ENCODE measurements at places on chromosomes 5 and 9.

- DNase-seq, result no peak
Observed at GRCh38 chr5:142597546-142598337, 88.1 kb downstream of the FGF1 start.

DNA sequence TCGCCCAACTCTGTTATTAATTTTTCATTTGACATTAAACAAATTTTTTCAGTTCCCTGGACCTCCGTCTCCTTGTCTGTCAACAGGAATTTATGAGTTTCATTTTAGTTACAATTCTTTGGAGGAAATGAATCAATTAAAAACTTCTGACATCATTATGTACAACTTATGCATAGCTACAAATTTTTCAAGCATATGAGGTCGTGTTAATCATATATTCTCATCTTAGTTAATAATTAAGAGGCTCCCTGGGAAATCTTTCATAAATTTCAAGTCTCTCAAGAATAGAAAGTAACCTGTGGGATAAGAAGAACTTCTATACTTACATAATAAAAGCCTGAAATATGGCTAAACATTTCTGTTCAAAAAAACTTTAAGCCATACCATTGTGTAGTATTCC lies 3.4 kb downstream of the UGT3A1 start:
- no peak for DNase-seq

DNA sequence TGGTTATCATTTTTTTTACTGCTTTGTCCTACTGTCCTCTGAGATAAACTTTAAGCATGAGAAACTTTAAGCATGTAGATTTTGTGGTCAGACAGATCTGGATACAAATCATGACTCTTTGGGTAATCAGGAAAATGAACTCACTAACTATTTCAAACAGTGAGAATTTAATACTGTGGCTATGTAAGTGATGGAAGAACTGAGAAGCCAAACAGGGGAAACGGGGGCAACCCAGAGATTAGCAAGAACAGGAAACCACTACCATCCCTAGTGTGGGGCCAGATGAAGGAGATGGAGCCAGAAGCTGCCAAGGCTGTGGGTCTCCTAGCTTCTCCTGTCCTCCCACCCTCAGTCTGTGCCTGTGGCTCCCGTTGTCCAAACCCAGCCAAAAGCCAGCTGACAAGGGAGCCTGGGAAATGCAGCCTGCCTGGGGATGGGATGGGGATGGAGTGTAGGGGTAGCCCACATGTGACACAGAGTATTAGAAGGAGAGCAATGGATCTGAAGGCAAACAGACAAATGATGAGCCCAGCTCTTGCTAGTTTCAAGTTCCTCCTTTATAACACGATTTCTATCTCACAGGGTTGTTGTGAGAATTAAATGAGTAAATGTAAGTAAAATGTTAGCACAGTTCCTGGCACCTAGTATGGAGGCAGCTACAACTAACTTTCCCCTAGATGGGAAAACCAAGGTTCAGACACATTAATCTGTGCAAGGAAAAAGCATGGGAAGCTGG lies 27.7 kb upstream of the CDC23 start:
- no peak for DNase-seq

DNA sequence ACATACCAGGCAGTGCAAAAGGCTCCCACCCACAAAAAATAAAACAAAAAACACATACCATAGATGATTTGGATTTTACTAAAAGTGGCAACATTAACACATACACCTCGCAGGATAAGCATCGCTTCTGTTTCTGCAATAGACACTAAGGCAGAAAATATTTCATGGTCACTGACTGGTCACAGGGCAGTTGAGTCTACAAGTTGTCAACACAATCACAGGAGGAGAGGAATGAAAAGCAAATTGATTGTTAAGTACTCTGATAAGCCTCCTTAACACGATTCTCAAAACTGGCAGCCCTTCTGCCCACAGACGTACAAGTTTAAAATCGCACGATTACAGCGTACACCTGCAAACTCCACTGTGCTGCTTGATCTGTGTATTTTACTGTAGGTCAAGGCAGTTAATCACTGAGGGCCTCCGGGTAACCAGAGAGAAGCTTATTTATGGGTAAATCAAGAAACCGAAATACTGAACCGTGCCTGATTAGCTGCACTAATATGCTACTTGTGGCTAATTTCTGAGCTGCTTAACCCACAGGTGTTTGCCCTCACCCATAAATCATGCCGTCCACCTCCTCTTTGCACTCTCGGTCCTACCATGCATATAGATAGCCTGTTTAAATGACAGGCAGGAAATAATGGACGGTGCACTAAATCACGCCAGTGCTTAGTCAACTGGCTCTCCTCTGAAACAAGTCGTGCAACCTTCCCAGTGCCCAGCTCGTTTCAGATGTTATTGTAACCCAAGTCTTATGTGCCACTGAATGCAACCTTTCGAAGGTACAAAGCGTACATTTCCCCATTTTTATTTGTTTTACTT lies 659.4 kb upstream of the ADAMTS16 start:
- peak; percentile 42 for DNase-seq

DNA sequence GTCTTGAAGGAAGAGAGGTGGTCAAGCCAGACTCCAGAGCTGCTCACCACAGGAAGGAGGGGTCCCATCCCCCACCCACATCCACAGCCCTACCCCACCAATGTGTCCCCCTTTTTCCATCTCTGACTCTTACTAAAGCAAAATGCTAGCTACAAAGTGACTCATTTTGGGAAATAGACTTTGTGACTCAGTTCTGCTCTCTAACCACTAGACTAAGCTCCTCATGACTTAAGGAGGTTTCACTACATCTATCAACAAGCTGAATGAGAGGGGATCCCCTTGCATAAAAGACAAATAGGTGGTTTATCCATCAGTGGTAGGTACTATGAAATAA lies 35.1 kb upstream of the ADRB2 start:
- DNase-seq, result no peak

DNA sequence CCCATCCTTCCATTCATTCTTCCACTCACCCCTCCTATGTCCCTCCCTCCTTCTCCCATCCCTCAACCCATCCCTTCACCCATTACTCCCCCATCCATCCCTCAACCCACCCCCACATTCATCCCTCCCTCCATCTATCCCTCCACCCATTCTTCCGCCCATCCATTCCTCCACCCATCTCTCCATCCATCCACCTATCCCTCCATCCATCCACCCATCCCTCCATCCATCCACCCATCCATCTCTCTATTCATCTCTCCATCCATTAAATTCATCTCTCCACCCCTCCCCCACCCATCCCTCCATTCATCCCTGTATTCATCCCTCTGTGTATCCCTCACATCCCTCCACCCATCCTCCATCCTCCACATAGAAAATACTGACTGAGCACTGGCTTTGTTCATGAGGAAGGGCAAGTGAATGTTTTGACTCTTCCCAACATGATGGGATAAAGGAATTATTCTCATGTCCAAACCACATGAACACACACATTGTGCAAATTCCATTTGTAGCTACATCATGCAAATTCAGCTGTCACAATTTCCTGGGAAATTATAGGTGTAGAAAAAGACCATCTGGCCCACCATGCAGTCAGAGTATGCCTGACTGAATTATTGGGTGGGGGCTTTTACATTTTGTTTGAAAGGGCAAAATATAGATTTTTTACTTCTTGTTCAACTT lies 6.9 kb upstream of the VAV2 start:
- DNase-seq, result no peak

- DNase-seq, result no peak
Observed at GRCh38 chr5:8906303-8906967, 639.4 kb downstream of the SEMA5A start.

- DNase-seq, result no peak
Observed at GRCh38 chr9:27157097-27157496, 48.1 kb downstream of the TEK start.

DNA sequence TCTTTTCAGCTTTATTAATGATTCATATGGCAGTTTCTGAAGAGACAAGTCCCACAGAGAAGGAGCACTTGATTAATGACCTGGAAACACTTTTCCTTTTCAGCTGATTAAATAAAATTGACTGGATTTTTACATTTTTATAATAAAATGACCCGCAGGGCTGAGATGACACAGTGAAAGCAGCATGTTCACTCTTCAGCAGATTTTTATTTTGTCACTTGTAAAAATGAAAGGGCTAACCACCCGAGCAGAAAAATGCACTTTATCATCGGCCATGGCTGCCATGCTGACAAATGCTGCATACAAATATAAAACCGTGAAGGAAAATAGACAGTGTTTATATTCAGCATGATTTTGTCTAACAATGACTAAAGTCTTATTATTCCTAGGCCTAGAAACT lies 321.6 kb upstream of the ITGA1 start:
- no peak for DNase-seq
